Kidney glomerular epithelial cell (primary cell): ENCODE measurements at places on chromosomes 7 and 10.

GRCh38 chr10:113754125-113754524 lies 2.6 kb downstream of the PLEKHS1 start:
- no peak for DNase-seq

DNA sequence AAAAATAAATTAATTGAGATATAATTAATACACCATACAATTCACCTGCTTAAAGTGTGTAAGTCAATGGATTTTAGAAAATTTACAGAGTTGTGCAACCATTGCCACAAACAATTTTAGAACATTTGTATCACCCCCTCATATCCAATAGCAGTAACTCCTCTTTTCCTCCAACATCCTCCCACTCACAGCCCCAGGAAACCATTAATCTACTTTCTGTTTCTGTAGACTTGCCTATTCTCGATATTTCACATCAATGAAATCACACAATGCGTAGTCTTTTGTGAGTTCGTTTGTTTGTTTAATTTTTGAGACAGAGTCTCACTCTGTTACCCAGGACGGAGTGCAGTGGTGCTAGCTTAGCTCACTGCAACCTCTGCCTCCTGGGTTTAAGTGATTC lies 13.7 kb upstream of the HERC4 start:
- DNase-seq, result no peak

DNA sequence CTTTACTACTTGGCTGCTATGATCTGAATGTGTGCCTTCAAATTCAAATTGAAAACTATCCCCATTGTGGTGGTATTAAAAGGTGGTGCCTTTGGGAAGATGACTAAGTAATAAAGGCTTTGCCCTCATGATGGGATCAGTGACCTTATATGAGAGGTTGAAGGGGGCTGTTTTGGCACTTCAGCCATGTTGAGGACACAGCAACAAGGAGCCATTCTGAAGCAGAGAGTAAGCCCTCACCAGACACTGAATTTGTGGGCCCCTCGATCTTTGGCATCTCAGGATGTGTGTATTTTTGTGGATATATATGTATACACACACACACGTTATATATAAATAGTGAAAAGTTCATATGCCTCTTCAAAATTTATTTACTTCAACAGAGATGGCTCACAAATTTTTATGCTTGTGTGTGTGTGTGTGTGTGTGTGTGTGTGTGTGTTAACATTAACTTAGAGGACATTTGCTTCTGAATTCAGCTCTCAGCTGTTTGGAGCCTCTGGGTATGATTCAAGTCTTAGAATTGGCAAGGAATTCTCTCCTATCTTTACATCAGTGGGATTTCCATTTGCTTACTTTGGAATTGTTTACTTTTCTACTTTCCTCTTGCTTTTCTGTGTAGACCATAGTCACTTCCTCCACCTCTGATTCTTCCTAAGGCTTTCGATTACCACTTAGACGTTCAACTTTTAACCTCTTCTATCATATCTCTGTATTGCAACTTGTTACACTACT lies 66.6 kb downstream of the MAGI2 start:
- DNase-seq, result no peak

GRCh38 chr10:12036073-12036655 lies 6.4 kb downstream of the UPF2 start:
- DNase-seq, result no peak

GRCh38 chr7:1144269-1144771 lies 15.7 kb downstream of the ZFAND2A start:
- DNase-seq, result peak; percentile 14

DNA sequence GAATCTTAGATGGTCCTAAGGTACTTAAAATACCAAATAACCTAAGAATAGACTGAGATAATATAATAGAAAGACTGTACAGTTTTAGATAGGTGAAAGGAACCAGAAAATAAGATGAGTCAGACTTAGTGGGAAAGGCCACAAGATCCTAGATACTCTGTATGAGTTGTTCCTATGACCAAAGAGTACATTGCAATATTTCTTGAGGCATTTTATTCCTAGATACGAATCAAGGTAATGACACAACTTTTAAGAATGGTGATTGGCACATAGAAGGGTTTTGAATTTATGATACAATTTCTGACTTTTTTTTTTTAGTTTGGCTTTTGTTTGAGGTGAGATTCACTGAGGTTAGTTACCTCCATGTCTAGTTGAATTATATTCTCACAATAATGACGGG lies 30.2 kb downstream of the MGAM start:
- DNase-seq, result peak; percentile 25

- DNase-seq, result no peak
These were observed 679.6 kb downstream of the PARD3 start for GRCh38 chr10:34135515-34135914.

DNA sequence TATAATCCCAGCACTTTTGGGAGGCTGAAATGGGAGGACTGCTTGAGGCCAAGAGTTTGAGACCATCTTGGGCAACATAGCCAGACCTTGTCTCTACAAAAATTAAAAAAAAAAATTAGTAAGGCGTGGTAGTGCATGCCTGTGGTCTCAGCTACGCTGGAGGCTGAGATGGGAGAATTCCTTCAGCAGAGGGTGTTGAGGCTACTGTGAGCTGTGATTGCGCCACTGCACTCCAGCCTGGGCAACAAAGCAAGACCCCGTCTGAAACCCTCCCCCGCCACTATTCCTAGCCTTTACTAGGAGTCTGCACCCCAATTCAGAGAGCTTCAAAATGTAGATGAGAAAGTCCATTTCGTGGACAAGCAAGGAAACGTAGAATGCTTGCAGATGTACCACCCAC lies 95.2 kb downstream of the PRPF18 start:
- DNase-seq, result no peak
